ENCODE measurements at places on chromosomes 16 and 17.

DNA sequence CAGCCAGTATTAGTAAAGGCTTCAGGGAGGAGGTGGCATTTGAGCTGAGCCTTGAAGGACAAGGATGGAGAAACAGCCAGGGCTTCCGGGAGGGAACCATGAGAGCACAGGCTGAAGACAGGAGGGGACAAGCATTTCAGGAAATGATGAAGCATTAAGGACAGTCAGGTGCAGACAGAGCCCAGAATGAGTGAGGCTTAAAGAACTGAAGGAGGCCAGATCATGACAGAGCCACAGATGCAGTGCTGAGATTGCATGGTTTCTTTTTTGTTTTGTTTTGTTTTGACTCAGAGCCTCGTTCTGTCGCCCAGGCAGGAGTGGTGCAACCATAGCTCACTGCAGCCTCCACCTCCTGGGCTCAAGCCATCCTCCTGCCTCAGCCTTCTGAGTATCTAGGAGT lies 211.5 kb downstream of the SOX9 start:
- no peak for DNase-seq

DNA sequence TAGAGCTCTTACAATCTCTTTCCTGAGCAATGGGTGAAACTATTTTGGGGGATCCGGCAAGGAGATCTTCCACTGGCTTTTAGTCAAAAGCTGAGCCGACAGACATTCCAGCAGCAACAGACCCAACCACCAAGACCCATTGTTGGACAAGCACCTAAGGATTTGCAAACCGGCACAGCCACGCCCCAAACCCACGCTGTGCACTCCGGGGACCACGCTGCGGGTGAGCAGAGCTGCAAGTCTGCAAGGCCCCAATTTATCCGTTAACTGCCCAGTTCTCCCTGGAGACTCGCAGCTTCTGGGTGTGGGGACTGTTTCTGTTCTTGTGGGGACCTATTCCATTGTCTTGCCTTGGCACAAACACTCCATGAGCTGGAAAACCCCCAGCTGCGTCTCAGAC lies 45.9 kb downstream of the C16orf95 start:
- no peak for DNase-seq

GRCh38 chr17:60077672-60078519 lies 825 bp downstream of the HEATR6 start:
- DNase-seq: no peak

GRCh38 chr16:24670623-24671454 lies 58.6 kb upstream of the TNRC6A start:
- peak; percentile 58 for DNase-seq

DNA sequence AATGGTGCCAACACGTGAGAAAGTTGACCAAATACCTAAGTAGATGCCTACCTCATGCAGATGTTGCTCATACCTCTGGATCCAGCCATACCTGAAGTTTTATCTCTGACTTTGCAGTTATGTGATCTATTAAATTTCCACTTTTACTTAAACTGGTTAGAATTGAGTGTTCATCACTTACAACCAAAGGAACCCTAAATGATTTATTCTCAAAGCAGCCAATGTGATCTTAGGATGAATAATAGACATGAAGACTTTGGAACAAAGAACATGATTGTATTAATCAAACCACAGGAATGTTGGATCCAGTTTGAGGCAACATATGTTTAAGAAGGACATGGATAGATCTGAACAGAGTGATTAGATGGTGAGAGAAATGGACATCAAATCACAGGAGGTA lies 68.7 kb downstream of the IRX6 start:
- no peak for DNase-seq

- DNase-seq: peak; percentile 44
Observed at GRCh38 chr16:81127051-81127450, 30.9 kb upstream of the GCSH start.

GRCh38 chr16:72066747-72067146 lies 3.7 kb downstream of the HPR start:
- peak; percentile 35 for DNase-seq

GRCh38 chr17:38577645-38578173 lies 28.0 kb downstream of the SRCIN1 start:
- no peak for DNase-seq

DNA sequence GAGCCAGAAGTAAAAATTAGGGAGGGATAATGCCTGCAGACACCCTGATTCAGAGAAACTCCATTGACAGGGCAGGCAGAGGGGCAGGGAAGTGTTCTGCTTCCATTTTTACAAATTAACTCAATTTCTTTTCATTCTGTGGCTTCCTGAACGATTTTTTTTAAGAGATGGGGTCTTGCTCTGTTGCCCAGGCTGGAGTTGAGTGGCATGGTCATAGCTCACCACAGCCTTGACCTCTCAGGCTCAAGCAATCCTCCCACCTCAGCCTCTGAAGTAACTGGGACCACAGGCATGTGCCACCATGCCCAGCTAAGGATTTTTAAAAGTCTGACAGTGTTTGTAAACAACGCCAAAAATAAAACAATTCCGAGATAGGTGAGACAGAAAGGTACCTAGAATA lies 99.8 kb downstream of the SMG6 start:
- no peak for DNase-seq

DNA sequence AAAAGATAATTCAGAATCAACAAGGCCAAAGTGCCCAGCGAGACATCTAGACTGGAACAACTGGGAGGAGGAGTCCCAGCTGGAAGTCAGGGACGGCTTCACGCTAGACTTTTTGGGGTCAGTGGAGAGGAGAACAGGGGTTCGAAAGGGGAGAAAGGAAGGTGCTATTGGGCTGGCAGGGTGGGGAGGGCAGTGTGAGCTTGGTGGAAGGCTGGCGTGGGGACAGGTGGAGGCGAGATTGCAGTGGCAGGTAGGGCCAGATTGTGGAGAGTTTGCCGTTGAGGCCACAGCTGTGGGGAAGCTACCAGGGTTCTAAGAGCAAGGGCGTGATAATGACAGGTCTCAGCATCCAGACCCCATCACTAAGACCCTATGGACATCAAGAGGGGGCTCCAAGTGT lies 10.5 kb downstream of the SDK2 start:
- no peak for DNase-seq

DNA sequence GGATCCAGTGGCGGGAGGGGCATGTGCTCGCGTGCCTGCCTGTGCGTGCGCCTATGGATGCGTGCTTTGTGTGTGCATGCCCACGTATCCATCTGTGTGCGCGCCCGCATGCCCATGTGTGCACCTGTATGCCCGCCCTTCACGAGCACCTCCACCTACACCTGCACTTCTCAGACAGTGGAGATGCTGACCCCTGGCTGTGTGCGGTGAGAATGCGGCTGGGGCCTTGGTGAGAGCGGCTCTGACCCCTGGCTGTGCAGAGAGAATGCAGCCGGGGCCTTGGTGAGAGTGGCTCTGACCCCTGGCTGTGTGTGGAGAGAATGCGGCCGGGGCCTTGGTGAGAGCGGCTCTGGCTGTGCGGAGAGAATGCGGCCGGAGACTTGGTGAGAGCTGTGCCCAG lies 33.9 kb downstream of the AXIN1 start:
- DNase-seq: no peak

DNA sequence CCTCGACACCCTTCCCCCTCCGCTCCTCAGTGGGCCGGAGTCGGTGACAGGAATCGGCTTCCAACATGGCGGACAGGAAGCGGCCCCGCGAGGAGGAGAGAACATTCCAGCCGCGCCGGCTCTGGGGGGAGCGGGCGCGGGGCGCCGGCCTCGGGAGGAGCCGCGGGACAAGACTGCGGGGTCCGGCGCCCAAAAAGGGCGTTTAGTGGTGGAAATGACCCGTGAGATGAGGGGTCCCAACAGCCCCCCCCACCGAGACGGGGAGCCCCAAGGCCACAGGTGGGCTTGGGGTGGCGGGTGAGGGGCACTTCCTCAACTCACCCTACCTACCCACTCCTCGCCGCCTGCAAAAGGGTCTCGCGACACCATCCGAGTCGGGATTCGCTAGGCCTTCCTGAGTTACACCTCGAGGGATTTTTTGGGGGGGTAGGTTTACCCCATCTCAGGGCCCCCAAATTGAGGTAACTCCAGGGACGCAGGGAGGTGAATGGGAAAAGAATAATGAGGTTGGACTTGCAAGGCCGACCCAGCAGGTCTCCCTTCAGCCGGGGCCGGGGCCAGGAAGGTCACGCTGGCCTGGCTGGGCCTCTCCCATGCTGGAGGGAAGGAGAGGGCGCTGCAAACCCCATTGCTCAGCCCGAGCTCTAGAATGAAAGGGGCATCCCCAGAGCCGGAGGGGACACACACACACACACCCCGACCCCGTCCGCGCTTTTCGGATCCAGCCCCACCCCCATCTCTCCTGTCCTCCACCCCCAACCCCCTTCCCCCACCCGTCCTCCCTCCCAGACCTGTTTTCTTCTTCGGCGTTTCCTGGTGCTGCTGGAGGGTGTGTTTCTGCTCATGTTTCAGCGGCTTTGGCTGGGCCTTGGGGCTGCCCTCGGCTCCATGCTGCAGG lies 707 bp downstream of the NUFIP2 start:
- peak; percentile 67 for DNase-seq

DNA sequence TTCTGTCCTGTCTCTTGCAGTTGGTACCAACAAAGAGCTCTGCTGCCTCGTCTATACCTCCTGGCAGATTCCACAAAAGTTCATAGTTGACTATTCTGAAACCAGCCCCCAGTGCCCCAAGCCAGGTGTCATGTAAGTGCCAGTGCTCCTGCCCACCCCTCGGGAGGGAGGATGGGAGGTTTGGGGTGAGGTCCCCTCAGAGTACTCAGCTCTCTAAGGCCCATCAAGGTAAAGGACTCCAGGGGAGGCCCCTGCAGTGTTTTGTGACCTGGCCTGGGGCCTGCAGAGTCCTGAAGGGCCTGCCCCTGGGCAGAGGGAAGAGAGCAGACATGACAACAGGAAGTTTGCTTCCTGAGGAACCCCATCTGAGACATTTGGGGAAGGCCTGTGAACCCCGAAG lies 6.4 kb downstream of the CCL18 start:
- DNase-seq: no peak

GRCh38 chr17:6996256-6997011 lies 585 bp downstream of the ALOX12 start:
- DNase-seq: no peak

DNA sequence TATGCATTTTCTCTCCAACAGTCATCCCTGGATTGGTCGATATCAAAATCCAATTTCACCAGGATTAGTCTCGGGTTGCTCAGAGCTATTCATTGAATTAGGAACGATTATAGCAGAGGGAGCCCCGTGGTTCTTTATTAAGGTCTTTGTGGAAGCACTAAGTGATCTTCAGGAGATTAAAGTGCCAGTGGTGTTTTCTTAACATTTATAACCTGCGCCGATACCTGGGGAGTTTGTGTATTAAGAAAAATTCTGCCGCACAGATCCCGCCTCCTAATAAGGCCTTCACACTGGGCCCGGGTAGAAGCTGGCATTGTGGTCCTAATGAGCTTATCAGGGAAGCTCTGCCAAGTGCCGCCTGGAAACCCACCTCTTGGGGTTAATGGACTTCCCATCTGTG lies 238.7 kb downstream of the RBFOX1 start:
- DNase-seq: no peak

Measured in H54 (cell line).